ENCODE measurements at places on chromosomes 7 and 10.
A peak's percentile ranks its signal among the peaks of the same experiment; 100 is the strongest.

DNA sequence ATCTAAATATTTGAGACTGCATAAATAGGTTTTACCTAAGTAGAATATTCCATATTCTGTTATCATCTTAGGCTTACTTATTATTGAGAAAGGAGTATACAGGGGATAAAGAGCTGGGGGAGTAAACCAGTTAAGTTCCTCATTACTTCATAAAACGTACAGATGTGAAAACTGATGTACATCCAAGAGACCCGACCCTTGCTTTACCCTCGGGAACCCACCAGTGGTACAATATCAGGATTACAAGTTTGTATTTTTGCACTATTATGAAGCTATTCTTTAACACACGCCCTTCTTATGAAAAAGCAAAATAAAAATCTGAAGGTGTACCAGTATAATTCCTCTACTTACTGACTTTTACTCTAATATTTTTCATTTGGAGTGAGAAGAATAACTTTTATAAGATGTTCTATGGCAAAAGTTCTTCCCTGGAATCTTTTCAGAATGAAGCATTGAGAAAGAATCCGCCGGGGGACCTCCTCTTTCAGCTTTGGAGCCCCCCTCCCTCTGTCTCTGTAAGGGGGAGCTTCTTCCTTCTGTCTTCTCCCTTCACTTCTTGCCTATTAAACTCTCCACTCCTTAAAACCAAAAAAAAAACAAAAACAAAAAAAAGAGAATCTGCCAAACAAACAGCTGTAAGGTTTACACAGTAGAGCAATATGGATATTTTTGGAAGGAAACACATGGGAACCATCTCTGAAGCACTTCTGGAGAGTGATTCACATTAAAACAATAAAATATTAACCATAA lies 550.0 kb downstream of the TNS3 start:
- no peak for DNase-seq

DNA sequence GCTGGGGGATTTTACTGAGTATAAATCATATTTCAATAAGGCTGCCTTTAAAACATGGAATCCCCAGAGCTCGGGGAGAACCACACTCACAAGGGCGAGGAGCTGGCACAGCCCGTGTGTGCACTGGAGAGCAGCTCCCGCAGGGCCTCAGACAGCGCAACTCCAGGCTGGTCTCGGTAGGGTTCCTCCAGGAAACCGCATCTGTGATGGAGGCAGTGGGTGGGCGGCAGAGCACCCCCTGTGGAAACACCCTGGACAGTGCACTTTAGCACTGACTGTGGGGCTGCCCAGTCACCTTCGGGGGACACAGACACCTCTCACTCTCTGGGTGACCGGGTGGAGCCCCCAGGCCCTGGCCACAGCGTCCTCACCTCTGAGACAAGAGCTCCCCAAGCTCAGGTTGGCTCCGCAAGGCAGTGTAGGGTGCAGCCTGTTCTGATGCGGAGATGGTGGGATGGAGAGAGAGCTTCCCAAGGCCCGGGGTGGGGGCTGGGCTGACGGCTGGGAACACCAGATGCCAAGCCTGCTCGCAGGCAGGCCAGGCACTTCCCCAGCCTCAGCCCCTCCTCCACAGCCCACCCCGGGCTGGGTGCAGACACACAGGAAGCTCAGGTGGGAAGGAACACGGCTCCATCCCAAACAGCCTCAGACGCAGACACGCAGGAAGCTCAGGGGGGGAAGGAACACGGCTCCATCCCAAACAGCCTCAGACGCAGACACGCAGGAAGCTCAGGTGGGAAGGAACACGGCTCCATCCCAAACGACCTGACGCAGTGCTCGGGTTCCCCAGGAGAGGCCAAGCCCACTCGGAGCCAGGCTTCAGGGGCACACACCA lies 224.4 kb downstream of the MAD1L1 start:
- DNase-seq = no peak

- DNase-seq = peak; percentile 55
Measured at GRCh38 chr10:102118867-102119266, 1.3 kb downstream of the LDB1 start.

GRCh38 chr10:113180401-113181154 lies 230.5 kb downstream of the TCF7L2 start:
- no peak for DNase-seq

GRCh38 chr10:109982812-109983211 lies 25.0 kb upstream of the ADD3 start:
- no peak for DNase-seq

GRCh38 chr10:69639291-69640195 lies 9.5 kb downstream of the FAM241B start:
- peak; percentile 64 for DNase-seq

GRCh38 chr10:79348640-79348988 lies 1.3 kb downstream of the PPIF start:
- DNase-seq = no peak

- DNase-seq = no peak
Measured at GRCh38 chr10:34715511-34716187, 99.4 kb downstream of the PARD3 start.

DNA sequence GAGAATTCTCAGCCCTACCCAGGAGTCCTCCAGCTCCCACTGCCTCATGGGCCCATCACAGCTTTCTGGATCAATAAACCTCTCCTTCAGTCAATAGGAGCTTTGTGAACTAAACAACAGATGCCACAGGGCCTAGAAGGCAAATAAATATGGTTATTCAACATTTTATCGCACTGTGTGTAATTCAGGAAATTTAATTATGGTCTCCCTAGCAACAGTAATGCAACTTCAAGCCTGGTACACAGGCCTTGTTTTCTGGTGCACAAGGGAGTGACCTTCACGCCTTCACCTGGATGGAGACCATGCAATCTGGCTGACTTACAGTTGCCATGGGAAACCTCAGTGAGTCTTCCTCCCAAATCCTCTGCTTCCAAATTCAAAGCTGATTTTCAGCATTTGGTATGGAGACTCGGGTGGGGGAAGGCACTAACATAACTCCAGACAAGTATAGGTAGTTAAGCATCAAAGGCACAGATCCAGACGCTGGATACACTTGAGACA lies 441.0 kb upstream of the NPVF start:
- no peak for DNase-seq

GRCh38 chr7:54749200-54749599 lies 9.8 kb downstream of the SEC61G start:
- DNase-seq = no peak

- DNase-seq = peak; percentile 24
Measured at GRCh38 chr7:30322271-30323005, 38.0 kb downstream of the ZNRF2 start.

GRCh38 chr10:61397175-61397986 lies 55.8 kb downstream of the TMEM26 start:
- DNase-seq = peak; percentile 5

DNA sequence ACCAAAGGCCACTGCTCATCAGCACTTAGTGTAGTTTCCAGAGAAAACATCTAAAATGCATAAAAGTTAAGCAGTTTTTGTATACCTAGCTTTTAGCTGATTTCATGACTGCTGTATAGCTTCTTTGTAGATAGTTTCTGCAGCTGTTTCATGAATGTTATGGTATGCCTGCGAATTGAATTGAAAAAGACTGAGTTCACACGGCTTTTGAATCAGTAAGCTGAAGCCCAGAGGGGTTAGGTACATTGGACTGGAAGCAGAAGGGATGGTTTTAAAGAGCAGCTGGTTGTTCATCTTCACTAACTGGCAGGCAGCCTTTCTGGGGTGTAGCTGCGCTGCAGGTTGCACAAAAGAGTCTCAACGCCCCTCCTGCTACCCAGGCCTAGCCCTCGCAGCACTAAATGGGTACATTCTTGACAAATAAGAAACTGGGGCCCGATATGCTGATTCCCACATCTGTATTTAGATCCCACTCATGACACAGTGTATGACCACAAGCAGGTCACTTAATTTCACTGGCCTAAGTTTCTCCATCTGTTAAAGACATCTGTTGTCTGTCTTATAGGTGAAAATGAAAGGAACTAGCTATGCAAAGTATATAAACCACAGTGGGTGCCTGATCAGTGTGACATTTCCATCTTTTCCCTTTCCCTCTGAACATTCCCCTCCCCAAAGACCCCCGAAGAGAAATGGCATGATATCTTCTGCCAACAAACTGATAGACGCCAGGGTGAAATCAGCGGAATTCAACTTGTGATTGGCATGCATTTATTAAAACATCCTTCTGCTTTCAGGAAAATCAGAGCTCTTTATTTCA lies 85.9 kb upstream of the AGBL3 start:
- DNase-seq = no peak

DNA sequence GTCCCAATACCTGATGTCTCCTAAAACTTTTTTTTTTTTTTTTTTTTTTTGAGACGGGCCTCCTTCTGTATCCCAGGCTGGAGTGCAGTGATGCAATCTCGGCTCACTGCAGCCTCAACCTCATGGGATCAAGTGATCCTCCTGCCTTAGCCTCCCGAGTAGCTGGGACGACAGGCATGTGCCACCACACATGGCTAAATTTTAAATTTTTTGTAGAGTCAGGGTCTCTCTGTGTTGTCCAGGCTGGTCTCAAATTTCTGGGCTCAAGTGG lies 28.4 kb downstream of the GTF2IRD1 start:
- DNase-seq = no peak

Measured in germinal center (tissue), 1 donor.